ENCODE measurements at places on chromosomes 2 and 18.

DNA sequence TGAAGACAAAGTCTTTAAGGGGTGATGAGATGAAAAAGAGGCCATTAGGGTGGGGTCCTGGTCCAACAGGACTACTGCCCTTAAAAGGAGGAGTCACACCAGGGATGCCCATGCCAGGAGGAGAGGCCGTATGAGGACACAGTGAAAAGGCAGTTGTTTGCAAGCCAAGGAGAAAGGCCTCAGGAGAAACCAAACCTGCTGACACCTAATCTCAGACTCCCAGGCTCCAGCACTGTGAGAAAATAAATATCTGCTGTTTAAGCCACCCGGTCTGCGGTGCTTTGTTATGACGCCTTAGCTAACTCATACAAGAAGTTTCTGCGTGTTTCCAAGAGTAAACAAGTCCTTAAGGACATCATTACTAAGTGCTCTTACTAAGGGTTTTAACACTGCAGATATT is 93.6 kb downstream of the DNER start:
- no peak for DNase-seq

GRCh38 chr2:9252002-9252357 is 45.4 kb downstream of the ASAP2 start:
- no peak for DNase-seq

DNA sequence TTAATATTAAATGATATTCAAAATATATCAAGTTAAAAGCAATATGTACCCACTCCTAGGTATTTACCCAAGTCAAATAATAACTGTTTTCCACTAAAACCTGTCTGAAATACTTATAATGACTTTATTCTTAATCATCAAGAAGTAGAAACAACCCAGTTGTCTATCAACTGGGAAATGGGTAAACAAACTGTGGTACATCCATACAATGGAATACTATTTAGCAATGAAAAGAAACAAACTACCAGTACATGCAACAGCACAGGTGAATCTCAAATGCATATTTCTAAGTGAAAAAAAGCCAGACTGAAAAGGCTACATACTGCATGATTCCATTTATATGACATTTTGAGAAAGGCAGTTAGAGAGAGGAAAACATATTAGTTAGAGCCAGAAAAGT is 559.9 kb downstream of the MBD2 start:
- DNase-seq, result no peak

- no peak for DNase-seq
Measured at GRCh38 chr2:75146606-75147332, 52.6 kb downstream of the TACR1 start.

- no peak for DNase-seq
Measured at GRCh38 chr2:135258193-135258592, 206.1 kb downstream of the RAB3GAP1 start.

Measured in activated naive CD4-positive, alpha-beta T cell treated with anti-CD3 and anti-CD28 coated beads, Interleukin-2, amount 50 U/mL, for 16 hours (primary cell).